ENCODE measurements at places on chromosomes 11 and 22. TPM values are rescaled to one million over a fixed set of nuclear protein-coding genes. Genes with fewer than 3 reads are reported as not detected.

- H3K27me3 ChIP-seq, result peaks cover 15% of the 10 kb centered on the region
- H3K4me1 ChIP-seq, result no peaks in the 10 kb centered on the region
- DNase-seq, result no peak
- H3K4me3 ChIP-seq, result no peak overlapping the region
- peaks cover 5% of the 10 kb centered on the region for H3K36me3 ChIP-seq
- no peak overlapping the region for H3K27ac ChIP-seq
Observed at GRCh38 chr11:64367931-64368672, 9.1 kb downstream of the RPS6KA4 start.

DNA sequence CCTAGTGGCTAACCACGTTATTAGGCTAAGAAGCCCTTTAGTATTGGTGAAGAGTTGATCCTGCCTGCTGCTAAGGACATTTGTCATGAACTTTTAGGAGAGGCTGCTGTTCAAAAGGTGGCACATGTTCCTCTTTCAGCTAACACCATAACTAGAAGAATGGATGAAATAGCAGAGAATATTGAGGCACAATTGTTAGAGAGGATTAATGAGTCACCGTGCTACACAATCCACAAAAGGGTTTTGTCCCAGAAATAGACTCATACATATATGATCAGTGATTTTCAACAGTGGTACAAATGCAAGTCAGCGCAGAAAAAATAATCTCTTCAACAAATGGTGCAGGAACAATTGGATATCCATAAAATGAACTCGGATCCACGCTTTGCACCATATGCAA lies 7.0 kb upstream of the MSANTD2 start:
- H3K4me3 ChIP-seq, result no peak overlapping the region
- H3K27me3 ChIP-seq, result no peaks in the 10 kb centered on the region
- H3K4me1 ChIP-seq, result no peaks in the 10 kb centered on the region
- H3K36me3 ChIP-seq, result peaks cover 6% of the 10 kb centered on the region

- H3K4me3 ChIP-seq, result no peak overlapping the region
- peak; percentile 31 for DNase-seq
- no peak overlapping the region for H3K27ac ChIP-seq
- no peaks in the 10 kb centered on the region for H3K36me3 ChIP-seq
Observed at GRCh38 chr11:26753723-26754504, 32.1 kb upstream of the SLC5A12 start.

- H3K4me1 ChIP-seq, result peaks cover 18% of the 10 kb centered on the region
- H3K36me3 ChIP-seq, result no peaks in the 10 kb centered on the region
- no peaks in the 10 kb centered on the region for H3K27me3 ChIP-seq
- no peak for DNase-seq
- H3K4me3 ChIP-seq, result peak overlapping the region; percentile 90
- H3K27ac ChIP-seq, result no peak overlapping the region
Observed at GRCh38 chr11:33734441-33735270, 1.6 kb downstream of the CD59 start.

DNA sequence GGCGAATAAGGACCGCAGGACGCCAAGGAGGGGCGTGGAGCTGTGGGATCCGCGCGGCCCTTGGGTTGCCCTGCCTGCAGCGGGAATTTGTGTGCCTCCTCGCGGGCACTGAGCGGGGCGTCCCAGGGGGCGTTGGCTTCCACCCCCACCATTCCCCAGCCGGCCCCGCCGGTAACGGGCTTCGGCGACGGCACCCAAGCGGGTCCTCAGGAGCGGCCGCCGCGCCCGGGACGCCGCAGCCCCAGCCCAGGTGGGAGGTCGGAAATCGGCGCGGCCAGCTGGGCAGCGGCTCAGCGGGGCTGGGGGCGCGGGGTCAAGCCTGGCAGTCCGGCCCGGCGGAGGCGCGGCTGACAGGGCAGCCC lies 320 bp downstream of the CLTCL1 start:
- peaks cover 12% of the 10 kb centered on the region for H3K4me1 ChIP-seq
- no peaks in the 10 kb centered on the region for H3K36me3 ChIP-seq
- no peak overlapping the region for H3K27ac ChIP-seq
- DNase-seq, result peak; percentile 51

GRCh38 chr11:47523490-47524225 lies 29.3 kb downstream of the CELF1 start:
- H3K27me3 ChIP-seq, result peaks cover 5% of the 10 kb centered on the region
- H3K4me1 ChIP-seq, result peaks cover 31% of the 10 kb centered on the region
- no peak for DNase-seq
- peak overlapping the region; percentile 83 for H3K4me3 ChIP-seq

- H3K36me3 ChIP-seq, result no peaks in the 10 kb centered on the region
- H3K4me1 ChIP-seq, result peaks cover 15% of the 10 kb centered on the region
- H3K4me3 ChIP-seq, result peak overlapping the region; percentile 86
Observed at GRCh38 chr11:77127235-77127911, 673 bp upstream of the MYO7A start.

GRCh38 chr22:20479612-20480196 lies 15.9 kb downstream of the KLHL22 start:
- H3K4me3 ChIP-seq, result no peak overlapping the region
- H3K36me3 ChIP-seq, result peaks cover 7% of the 10 kb centered on the region
- no peak for DNase-seq
- no peaks in the 10 kb centered on the region for H3K27me3 ChIP-seq
- H3K27ac ChIP-seq, result no peak overlapping the region
- no peaks in the 10 kb centered on the region for H3K4me1 ChIP-seq

DNA sequence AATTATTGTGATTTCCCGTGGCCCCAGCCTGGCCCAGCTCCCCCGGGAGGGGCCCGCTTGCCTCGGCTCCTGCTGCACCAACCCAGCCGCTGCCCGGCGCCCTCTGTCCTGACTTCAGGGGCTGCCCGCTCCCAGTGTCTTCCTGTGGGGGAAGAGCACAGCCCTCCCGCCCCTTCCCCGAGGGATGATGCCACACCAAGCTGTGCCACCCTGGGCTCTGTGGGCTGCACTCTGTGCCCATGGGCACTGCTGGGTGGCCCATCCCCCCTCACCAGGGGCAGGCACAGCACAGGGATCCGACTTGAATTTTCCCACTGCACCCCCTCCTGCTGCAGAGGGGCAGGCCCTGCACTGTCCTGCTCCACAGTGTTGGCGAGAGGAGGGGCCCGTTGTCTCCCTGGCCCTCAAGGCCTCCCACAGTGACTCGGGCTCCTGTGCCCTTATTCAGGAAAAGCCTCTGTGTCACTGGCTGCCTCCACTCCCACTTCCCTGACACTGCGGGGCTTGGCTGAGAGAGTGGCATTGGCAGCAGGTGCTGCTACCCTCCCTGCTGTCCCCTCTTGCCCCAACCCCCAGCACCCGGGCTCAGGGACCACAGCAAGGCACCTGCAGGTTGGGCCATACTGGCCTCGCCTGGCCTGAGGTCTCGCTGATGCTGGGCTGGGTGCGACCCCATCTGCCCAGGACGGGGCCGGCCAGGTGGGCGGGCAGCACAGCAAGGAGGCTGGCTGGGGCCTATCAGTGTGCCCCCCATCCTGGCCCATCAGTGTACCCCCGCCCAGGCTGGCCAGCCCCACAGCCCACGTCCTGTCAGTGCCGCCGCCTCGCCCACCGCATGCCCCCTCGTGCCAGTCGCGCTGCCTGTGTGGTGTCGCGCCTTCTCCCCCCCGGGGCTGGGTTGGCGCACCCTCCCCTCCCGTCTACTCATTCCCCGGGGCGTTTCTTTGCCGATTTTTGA lies 3.3 kb upstream of the ANKRD13D start:
- H3K27me3 ChIP-seq, result peaks cover 18% of the 10 kb centered on the region
- H3K27ac ChIP-seq, result no peak overlapping the region
- peaks cover 7% of the 10 kb centered on the region for H3K4me1 ChIP-seq
- no peak for DNase-seq
- no peaks in the 10 kb centered on the region for H3K36me3 ChIP-seq

GRCh38 chr11:109048098-109048497 lies 373.9 kb upstream of the C11orf87 start:
- H3K36me3 ChIP-seq, result no peaks in the 10 kb centered on the region
- peaks cover 3% of the 10 kb centered on the region for H3K27me3 ChIP-seq
- no peak overlapping the region for H3K27ac ChIP-seq

DNA sequence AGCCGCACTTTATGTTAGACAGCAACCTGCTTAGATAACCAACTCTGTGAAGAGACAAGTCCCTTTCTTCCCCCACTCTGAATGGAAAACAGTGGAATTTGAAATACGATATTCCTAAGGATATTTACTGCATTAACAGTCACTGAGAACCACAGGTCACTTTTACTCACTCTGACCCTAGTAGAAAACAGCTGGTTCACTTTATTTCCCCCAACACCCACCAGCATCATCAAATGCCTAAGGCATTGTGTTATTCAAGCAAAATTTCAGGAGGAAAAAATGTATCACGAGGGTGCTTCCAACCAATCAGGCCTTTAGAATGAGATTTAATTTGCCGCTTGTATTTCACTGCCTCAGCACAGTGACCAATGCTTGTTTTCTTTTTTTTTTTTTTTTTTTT lies 1134.1 kb upstream of the CCDC90B start:
- peaks cover 2% of the 10 kb centered on the region for H3K4me1 ChIP-seq
- no peaks in the 10 kb centered on the region for H3K27me3 ChIP-seq
- DNase-seq, result no peak
- no peaks in the 10 kb centered on the region for H3K36me3 ChIP-seq
- no peak overlapping the region for H3K27ac ChIP-seq
- H3K4me3 ChIP-seq, result no peak overlapping the region

Gene WNT11
- 0.37 TPM for total RNA-seq

Measured in glutamatergic neuron (in vitro differentiated cells).